ENCODE measurements at places on chromosomes 3 and 15.

- DNase-seq: no peak
These were observed 8.5 kb upstream of the SYNM start for GRCh38 chr15:99096173-99096893.

DNA sequence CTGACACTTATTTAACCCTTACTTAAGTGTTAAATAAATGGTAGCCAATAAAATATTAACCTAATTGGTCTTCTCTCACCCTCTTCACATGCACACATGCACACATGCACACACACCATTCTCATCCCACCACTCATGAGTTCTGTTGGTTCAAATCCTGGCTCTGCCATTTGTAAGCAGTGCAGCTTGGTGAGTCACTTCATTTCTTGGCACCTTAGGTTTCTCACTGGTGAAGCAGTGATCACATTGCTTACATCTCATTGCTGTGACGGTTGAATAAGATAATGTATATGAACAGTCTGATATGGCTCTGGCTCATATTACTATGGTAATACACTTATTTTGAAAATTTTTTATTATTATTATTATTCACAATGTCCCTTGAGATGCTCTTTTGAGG, 33.8 kb downstream of the RIOX2 start:
- DNase-seq: no peak

GRCh38 chr3:133591271-133591742, 17.8 kb downstream of the CDV3 start:
- no peak for DNase-seq

DNA sequence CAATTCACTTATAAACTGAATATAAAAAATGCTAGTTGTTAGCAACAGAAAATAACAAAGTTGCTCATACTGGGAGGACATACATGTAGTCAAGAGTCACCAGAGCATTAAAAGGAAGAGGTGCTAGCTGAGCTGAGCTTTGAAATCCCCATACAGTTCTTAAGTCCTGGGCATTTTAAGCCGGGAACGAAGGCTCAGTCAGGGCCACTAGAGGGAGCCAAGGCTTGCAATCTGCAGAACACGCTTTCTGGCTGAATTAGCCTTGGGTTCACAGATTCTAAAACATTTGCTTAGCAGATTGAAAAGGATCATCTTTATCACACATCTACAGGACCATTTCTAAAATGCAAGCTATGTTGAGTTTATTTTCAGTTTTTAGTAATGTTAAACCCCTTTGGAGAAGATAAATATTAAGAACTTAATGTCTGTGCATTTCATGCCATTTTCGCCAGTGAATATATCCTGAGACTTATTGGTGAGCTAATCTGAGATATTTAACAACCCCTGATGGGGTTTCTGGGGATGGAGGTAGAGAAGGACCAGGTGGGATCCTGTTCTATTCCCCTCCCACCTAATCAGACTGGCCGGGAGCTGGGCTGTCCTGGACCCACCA, 26.3 kb upstream of the MNS1 start:
- peak; percentile 13 for DNase-seq
